ENCODE measurements at places on chromosomes 5 and 9.

DNA sequence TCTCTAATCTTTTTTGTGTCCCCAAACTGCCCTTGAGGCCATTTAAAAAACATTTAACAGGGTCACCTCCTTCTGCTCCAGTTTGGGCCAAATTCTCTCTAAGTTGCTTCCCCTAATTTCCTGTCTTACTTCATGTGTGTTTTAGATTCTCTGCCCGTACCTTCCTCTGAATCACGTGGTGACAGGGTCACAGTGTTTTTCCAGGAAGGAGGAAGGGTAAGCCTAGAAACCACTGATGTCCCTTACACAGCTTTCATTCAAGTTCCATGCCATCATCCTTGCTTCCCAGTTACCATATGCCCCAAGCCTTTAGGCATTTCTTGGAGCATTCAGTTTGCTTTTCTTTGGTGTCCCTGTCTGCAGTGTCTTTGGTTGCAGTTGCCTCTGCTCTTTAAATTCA is 42.4 kb upstream of the MACIR start:
- DNase-seq, result no peak

DNA sequence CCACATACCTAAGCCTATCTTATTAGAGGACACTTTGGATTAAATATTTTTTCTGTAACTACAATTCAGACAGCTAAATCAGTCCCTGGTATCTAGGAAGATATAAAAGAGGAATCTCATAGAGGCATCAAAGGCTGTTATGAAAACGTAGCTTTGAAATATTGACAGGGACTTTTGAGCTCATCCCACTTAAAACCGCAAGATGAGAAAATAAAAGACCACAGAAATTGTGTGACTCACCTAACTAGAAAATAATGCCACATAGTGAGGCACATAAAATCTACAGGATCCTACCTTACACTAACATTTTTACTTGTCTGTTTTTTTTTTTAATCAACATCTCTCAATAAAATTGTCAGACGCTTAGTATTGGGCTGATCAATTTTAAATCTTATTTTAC is 686.5 kb upstream of the COX7C start:
- no peak for DNase-seq

- DNase-seq, result no peak
These were observed 393.0 kb downstream of the TMEM167A start for GRCh38 chr5:82684165-82684564.

- DNase-seq, result no peak
These were observed 25.5 kb upstream of the SLC25A51 start for GRCh38 chr9:37929441-37929895.

GRCh38 chr5:39605588-39606575 is 181.1 kb upstream of the DAB2 start:
- no peak for DNase-seq

DNA sequence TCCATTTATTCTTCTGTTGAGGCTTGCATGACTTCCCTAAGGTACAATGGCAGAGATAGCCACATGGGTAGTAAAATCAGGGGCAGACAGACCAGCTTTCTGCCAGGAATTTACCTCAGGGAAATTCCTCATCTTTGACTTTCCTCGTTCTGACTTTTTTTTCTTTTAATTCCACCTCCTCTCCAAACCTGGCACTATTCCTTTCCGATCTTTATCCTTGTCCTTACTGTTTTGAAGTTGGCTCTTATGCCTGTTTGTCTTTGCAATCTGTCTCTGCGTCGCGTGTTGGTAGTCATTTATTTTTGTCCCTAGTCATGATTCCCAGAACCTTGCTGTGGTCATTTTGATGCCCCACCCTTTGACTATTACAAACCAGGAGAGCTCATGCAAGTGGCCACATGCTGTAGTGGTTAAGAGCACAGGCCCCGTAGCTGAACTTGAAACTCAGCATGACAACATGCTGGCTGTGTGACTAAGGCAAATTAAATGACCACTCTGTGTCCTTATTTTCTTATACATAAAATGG is 19.0 kb downstream of the TMC1 start:
- no peak for DNase-seq

DNA sequence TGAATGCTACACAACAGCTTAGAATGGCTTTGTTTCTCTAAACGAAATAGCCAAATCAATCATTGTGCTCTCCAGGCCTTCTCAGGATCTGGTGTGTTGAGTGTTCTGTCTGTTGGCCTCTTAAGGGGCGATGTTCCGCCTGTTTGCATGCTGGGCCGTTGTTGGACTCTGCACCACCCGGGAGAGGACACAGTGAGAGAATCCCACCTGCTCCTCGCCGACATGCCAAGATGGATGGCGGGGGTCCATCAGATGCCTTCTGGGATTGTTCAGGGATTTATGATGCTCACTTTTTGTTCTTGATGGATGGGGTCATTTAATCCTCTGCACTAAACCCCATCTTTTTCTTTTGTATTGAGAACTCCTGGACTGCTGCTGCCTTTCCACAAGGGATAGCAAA is 159.9 kb downstream of the NTRK2 start:
- DNase-seq, result no peak

GRCh38 chr5:1734908-1735289 is 64.7 kb downstream of the MRPL36 start:
- DNase-seq, result no peak

DNA sequence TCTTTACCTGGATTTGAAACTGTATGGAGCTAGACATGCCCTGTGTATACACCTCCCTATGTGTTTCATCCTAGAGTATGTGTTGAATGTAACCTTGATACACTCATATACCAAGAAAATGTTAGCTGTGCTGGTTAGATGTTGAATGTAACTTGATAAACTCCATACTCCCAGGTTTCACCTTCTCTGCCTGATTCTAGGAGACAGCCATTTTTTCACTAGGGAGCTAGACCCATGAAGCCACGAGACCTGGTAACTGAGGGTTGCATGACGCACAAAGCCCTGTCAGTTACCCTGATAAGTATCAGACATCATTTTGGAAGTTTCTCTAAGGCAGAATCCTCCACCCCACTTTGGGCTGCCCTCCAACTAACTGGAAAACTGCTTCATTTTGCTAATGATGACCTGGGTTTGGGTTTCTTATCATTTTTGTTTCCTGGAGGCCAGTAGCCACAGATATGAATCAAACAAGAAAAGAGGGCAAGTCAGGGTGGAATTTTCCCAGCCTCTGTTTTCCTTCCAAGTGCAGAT is 478.5 kb upstream of the KIF2A start:
- DNase-seq, result no peak

GRCh38 chr5:72523960-72524582 is 16.9 kb upstream of the ZNF366 start:
- DNase-seq, result no peak

- no peak for DNase-seq
These were observed 472.9 kb upstream of the ACTBL2 start for GRCh38 chr5:57955511-57955910.

DNA sequence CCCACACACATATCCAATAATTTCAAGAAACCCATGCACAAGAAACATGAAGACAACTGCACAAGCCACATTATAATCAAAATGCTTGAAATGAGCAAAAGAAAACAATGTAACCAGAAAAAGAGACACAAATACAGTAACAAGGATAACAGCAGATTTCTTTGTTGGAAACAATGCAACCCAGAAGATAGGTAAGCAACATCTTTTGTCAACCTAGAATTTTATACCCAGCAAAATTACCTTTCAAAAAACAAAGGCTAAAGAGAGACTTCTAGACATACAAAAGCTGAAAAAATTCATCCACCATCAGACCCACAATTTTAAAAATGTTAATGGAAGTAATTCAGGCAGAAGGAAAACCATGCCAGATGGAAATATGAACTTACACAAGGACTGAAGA is 5.0 kb upstream of the COL23A1 start:
- no peak for DNase-seq

All from NCI-H1417 treated with DMSO at 0.1 percent for 48 hours (cell line).